AG08396 (cell line): ENCODE measurements at places on chromosomes 3 and 15.

- DNase-seq, result no peak
These were observed 48.0 kb upstream of the PXYLP1 start for GRCh38 chr3:141183606-141184005.

DNA sequence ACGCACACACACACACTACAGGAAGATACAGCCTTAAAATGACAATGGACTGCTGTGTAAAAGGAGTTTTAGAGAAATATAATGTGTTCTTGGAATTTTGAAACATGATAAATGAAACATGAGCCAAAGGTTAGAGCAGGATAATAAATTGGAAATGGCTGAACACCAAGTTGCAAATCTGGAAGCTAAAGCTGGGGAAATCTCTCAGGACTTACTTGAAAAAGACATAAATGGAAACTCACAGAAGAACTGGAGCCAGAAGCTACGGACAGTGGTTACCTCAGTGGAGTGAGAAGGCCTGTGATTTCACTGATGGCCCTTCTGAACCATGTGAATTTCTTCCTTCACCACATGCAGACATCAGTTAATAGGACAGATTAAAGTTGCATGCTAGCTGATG, 37.3 kb upstream of the ATP10A start:
- DNase-seq, result no peak

- DNase-seq, result no peak
These were observed 111.5 kb upstream of the FLNB start for GRCh38 chr3:57896691-57897090.

DNA sequence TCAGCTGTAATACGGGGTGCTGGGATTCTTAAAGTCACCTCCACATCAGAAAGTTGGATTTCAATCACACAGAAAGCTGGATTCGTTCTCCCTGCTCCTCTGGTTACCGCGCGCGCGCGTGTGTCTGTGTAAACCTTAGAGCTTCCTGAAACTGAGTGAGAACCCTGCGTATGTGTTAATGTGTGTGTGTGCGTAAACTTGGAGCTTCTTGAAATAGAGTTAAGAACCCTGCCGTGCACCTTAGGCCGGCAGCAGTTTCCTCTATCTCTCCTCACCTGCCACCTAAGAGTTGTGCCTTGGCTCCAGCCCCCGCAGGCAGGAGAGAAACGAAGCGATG, 531 bp downstream of the LZTFL1 start:
- DNase-seq, result no peak
